ENCODE measurements at places on chromosomes 2 and 18.

DNA sequence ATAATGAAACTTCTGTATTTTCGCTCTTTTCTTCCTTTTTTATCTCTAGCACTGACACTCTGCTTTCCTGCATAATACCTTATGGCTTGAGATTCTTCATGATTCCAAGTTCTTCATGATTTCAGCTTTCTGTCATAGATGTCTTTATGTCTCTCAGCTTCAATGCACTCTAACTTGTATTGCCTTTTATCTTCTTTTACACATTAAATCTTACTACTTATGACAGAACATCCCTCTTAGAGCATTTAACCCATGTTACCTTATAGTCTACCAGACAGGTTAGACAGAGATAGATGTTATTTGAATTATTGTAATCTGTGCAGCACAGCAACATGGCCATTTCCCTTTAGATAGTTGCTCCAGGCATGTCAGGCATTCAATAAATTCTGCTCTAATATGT lies 1475.7 kb upstream of the TMEFF2 start:
- DNase-seq = no peak

DNA sequence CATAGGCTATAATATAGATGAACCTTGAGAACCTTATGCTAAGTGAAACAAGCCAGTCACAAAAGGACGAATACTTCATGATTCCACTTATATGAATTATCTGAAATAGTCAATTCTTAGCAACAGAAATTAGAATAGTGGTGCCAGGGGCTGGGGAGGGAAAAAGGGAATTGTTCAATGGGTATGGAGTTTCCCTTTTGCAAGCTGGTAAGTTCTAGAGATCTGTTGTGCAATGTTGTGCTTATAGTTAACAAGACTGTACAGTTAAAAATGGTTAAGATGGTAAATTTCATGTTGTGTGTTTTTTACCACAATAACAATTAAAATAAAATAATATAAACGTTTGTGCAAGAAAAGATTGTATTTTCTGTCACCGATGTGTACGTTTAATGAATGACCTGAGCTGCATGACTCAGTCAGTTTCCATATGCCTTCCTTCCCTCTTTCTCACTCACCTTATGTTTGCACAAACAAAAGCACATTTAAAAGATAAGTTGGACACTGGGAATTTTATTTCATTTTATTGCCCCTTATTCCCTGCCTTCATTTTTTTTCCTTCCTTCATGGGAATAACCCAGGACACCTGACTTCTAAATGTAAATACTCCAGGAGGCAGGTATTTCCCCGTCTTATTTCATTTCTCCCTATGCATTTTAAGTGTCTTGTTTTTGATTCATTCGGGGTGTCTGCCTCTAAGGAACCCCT lies 143.7 kb upstream of the TTC39C start:
- DNase-seq = no peak

GRCh38 chr2:68749345-68749744 lies 14.7 kb downstream of the ARHGAP25 start:
- DNase-seq = no peak

GRCh38 chr18:40524881-40525280 lies 1430.2 kb upstream of the PIK3C3 start:
- no peak for DNase-seq

DNA sequence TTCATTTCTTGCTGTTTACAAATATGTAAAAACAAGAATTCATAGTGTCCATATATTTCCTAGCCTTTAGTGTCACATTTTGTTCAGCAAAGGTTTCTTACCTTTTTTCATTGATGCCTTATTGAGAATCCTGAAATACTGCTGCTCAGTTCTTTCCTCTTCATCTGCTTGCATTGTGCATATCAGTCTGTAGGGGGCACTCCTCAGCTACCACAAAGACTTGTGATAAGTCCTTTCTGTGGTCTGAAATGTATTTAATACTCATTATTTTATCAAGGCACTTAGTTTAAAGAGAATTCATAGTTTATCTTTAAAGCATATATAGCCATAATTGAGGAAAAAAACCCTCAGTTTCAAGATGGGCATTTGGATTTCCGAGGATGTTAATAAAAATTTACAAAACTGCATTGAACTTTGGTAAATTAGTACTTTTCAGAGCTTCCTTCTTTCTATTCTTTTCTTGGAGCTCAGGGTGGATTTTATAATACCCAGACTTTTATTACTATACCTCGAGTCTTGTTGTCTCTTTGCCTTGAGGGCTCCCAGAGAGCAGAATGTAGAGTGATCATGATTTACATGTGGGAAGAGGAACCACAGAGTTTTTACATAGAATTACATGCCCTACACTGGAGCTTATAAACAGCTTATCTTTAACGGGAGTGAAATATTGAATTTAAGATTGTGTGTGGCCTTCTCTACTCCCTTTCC lies 570.1 kb downstream of the PLCL1 start:
- no peak for DNase-seq

GRCh38 chr18:24270937-24271380 lies 126.7 kb downstream of the OSBPL1A start:
- DNase-seq = no peak

DNA sequence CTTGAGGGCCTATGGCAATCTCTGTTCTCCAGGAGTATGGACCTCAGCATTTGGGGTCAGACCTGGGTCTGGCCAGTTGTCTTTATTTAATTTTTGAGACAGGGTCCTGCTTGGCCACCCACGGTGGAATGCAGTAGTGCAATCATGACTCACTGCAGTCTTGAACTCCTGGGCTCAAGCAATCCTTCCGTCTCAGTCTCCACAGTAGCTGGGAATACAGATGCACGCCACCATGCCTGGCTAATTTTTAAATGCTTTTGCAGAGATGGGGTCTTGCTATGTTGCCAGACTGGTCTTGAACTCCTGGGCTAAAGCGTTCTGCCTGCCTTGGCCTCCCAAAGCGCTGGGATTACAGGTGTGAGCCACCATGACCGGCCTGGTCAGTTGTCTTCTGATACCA lies 46.4 kb upstream of the INHBB start:
- no peak for DNase-seq

DNA sequence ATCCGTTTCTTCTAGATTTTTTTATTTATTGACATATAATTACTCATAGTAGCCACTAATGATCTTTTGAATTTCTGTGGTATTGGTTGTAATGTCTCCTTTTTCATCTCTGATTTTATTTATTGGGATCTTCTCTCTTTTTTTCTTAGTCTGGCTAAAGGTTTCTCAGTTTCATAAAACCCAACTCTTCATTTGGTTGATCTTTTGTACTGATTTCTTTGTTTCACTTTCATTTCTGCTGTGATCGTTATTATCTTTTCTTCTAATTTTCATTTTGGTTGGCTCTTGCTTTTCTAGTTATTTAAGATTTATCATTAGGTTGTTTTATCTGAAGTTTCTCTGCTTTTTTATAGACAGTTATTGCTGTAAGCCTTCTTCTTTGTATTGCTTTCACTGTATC lies 463.6 kb upstream of the CRIM1 start:
- no peak for DNase-seq

GRCh38 chr2:72554381-72554780 lies 271.5 kb downstream of the EXOC6B start:
- no peak for DNase-seq

GRCh38 chr18:59022167-59022945 lies 117.3 kb upstream of the SEC11C start:
- no peak for DNase-seq

- DNase-seq = no peak
These were observed 573.3 kb downstream of the LRP1B start for GRCh38 chr2:141557329-141558095.

DNA sequence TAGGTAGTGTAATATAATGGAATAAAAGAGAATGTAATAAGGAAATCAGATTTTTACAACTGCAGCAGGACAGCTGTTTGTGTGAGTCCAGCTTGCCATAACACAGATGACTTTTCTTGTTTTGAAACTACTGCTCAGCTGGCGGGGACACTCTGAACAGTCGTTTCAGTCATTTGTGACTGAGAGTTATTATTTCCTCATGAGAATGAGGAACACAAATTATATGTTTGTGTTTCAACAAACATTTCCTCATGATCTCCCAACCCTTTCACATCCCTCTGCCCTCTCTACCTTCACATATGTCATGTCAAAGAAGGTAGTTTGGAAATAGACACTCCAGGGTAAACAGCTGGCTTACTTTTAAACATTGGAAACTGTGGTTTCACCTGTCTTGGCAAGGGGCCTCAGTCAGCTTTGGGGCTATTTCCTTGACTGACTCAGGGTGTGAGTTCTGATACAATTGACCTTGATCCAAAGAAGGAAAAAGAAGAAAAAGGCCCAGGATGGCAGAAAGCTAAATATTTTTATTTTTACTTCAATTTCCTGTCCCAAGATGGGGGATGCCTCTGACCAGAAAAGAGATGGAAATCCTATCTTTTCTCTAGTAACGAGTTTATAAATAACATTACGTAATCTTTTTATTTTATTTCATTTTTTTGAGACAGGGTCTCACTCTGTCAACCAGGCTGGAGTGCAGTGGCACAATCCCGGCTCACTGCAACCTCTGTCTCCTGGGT lies 593 bp downstream of the SP140L start:
- DNase-seq = no peak

GRCh38 chr18:79529296-79529695 lies 133.6 kb downstream of the NFATC1 start:
- no peak for DNase-seq

- DNase-seq = no peak
These were observed 70.6 kb downstream of the CERS6 start for GRCh38 chr2:168526641-168527040.

Measured in stimulated activated CD4-positive, alpha-beta T cell treated with anti-CD3 and anti-CD28 coated beads, TNF-alpha, amount 100 ng/mL, for 1 hour (primary cell).